CD4-positive, alpha-beta T cell treated with Interleukin-12 subunit alpha and Interleukin-12 subunit beta, for 1 hour (primary cell): ENCODE measurements at places on chromosomes 3 and 15.

DNA sequence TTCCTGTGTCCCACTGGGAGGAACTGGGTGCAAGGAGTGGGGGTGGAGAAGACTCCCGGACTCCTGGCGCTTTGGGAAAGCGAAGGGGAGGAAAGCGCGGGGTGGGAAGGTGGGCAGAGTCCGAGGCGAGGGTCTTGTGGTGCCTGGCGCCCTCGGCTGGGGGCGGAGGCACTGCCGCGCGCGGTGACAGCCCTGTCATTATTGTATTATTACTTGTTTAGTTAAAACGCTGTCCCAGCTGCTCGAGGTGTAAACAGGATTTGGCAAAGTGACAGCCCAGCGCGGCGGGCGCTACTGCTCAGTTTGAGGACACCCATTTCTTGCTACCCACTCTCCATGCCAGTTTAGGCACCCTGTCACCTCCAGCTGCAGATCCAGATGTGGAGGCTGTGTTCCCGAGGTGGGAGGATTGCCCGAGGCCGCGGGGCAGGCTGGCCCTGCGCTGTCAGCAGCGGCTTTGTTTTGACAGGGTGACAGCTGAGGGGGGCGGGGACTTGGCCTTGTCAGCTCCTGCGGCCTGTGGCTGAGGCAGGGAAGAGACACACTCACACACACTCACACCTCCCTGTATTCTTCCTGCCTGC, 1.0 kb downstream of the KAT2B start:
- peak; percentile 74 for DNase-seq

DNA sequence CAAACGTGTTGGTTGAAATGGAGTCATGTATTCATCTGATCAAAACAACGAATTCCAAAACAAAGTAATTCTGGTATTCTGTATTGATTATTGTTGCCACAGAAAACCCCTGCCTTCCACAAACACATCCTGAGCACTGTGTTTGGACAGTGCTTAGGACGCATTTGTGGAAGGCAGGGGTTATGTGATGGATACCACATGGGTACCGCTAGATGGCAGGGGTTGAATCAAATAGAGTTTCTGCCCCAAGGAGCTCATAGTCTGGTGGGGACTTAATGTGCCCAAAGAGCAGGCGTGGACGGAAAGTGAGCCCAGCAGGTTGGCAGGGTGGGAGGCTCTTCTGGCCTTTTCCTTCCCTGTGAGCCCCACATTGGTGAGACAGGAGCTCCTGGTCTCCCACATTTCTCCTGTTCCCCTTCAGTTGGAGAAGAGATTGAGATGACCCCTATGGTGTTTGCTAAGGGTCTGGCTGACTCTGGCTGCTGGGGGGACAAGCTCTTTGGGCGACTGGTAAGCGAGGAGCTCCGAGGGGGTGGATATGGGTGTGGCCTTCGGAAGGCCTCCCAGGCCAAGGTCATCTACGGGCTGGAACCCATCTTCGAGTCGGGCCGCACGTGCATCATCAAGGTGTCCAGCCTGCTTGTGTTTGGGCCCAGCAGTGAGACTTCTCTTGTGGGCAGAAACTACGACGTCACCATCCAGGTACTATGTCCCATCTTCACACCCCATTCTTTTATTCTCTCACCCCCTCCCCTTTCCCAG, 22.1 kb upstream of the SLC28A1 start:
- no peak for DNase-seq

GRCh38 chr3:147881933-147882332, 472.8 kb downstream of the ZIC1 start:
- no peak for DNase-seq

DNA sequence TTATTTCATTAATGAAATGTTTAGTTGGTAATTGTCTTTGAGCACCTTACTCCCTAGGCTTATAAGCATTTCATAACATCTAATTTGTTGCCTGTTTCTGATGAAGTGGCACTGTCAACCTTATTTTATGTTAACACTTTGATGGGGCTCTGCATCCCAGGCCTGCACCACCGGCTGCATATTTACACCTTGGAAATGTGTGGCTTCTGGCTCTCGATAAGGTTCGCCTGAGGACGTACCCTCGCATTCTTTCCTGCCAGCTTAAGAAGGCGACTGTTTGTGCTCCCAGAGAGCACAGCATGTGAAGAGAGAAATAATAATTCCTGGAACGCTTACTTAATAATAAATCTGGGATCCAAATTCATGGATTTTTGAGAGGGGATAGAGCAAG, 763.3 kb upstream of the CFAP20DC start:
- no peak for DNase-seq

DNA sequence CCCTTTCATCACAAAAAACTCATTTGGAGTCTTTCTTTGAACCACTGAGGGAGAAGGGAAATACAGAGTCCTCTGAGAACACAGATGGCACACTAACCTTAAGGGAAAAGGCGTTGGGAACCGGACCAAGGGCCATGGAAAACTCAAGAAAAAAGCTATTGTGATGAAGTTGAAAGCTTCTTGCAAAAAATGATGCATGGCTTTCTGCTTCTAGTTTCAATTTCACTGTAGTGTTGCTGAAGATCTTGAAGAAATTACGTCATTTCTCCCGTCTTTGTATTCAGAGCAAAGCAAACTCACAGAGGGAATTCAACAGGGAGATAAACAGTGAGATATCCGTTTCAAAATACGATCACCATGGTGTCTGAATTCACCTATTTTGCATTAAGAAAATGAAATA, 642.3 kb upstream of the ADAMTS9 start:
- no peak for DNase-seq

DNA sequence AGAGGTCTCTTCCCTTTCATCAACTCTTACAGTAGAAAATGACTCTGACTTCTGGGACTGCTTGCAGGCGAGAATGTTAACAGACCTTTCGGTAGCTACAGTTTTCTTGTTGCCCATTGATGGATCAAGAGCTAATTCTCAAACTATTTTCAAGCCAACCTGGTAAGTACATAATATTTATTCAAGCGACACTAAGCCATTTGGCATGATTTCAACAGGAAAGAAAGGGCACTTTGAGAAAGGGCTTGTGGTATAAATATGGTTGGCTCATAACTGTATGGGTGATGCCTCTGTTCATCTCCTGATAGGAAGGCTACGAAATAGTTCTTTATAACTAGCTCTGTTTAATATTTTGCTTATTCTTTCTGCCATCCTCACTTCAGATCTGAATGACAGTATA, 196.2 kb upstream of the CNTN4 start:
- no peak for DNase-seq

- DNase-seq: no peak
These were observed 75.0 kb upstream of the RNU6-1 start for GRCh38 chr15:67914537-67915460.

DNA sequence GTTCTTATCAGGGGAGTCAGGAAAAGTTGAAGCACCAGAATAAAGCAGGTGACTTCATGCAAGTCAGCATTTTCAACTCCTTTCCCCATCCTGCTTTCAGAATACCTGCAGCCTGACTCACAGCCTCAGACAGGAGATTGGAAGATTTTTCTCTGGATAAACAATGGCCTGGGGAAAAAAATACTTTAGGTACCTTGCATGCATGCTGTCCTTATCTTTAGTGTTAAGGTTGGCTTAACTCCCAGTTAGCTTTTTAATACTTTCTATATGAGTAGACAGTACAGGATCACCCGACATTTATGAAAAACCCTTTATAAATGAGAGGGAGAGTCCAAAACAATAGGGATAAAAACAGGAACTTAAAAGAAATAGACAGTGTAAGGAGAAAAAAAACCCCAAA, 53.6 kb downstream of the PAK2 start:
- DNase-seq: no peak

DNA sequence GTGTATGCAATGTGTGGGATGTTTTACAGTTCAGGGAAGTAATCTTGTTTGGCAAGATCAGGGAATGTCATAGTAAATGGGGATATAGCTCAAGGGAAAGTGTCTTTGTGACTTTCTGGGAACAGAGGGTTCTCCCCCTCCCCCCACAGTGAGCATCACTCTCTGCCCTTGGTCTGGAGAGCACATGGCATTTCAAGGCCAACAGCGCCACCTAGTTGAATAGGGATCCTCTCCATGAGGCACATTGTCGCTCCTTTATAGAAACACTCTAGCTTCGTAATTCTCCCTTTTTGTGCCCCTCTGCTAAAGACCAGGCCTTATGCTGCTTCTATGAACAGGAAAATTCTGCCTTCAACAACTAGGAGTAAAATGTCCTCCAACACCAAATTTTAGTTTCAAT, 37.1 kb upstream of the ARNT2 start:
- DNase-seq: no peak
